ENCODE measurements at places on chromosomes 2 and 18.
A peak's percentile ranks its signal among the peaks of the same experiment; 100 is the strongest.

DNA sequence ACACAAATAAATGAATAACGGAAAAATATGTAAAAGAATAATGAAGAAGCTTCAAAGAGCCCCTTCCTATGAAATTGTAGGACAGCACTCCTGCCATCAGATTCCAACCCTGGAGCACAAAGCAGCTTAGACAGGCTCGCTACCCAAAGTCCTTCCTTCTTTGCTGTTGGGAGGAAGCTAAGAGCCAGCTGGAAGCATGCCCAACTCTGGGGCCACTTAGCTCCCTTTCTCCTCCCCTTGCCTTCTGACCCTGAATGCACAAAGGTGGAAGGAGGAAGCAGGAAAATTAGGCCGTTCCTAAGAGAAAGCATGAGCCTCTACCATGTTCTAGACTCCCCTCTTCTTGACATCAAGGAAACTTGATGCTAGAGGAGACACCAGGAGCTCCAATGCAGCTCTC lies 700.8 kb downstream of the RNF144A start:
- peak; percentile 6 for DNase-seq

- no peak for DNase-seq
These were observed 161.6 kb downstream of the RDH14 start for GRCh38 chr2:18398833-18399232.

DNA sequence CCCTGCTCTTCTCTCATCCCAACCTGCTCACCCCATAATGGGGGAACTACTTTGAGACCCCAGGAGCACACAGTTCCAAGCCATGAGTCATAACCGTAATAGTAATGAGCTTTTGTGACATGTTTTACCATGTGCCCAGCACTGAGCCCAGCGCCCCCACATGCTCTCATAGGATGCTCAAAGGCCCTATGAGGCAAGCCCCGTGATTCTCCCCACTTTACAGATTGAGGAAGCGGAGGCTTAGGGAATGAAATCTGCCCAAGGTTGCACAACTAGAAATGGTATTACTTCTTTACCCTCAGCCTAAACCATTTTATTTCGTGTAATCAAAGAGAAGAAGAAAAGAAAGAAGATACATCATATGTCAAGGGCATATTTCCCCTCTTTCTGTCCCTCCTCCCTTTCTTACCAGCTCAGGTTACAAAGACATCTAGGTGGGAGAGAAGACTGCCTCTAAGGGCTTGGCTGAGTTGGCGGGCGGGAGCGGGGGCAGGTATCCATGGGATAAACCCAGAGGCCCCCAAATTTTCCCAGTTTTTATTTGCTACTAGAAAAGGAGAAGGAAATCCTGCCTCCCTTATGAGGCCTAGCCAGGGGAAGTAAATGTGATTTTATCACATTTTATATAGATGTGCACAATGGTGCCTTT lies 24.2 kb downstream of the BCL11A start:
- no peak for DNase-seq

DNA sequence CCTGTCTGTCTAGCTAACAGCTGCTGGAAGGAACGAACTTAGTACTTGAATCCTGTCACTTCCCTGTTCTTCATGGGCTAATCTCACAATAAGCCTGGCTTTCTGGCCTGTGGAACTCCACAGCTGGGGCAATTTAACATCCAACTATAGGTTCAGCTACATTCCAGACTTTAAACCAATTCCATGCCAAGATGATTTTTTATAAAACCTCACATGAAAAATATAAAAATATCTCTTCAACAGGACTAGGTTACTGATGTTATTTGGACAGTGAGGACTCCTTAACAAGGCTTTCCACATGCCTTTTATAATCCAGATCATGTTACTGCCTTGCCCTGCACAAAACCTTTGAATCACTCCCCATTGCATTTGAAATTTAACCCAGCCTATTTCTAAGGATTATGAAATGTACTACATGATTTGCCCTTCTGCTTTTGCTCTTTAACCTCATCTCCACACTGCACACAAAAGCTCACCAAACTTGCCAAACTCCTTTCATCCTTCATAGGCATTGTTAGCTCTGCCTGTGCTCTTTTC lies 863.2 kb upstream of the CHAC2 start:
- no peak for DNase-seq

All from body of pancreas (tissue), 4 donors.